Stimulated activated CD4-positive, alpha-beta T cell treated with anti-CD3 and anti-CD28 coated beads, Interleukin-15, amount 100 ng/mL, for 1 hour (primary cell): ENCODE measurements at places on chromosomes 4 and X.

- no peak for DNase-seq
These were observed 18.8 kb upstream of the CYP4V2 start for GRCh38 chr4:186172546-186172945.

DNA sequence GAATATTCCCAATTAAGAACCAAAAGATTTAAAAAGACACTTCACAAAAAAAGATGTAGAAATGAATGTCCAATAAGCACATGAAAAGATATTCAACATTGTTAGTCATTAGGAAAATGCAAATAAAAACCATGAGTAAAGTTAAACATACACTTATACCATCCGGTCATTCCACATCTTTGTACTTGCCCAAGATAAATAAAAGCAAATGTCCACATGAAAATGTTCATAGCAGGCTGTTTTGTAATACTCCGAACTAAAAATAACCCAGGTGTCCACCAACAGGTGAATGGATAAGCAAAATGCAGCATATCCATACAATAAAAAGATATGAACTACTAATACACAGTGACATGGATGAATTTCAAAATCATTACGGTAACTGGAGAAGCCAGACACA, 28.6 kb upstream of the ZCCHC4 start:
- DNase-seq: no peak

- no peak for DNase-seq
These were observed 33.4 kb downstream of the KCTD8 start for GRCh38 chr4:44415251-44415650.

DNA sequence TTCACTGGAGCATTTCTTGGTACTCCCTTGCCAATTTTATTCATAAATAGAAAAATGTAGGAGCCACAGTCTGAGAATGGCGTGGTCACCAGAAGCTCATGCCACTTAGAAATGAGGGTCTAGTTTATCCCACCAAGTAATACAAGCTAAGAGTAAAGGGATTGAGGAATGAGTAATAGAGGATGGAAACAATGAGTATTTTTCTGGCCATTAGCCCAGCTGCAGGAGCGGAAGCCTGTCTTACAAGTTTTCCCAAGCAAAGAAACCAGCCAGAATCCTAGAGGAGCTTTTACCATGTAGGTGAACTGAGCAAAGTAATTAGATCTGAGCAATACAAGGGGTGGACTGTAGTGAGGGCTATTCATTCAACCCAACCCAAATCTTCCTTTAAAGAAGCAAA, 160.7 kb upstream of the NPY2R start:
- no peak for DNase-seq

GRCh38 chr4:53620956-53621355, 29.7 kb upstream of the LNX1 start:
- no peak for DNase-seq

DNA sequence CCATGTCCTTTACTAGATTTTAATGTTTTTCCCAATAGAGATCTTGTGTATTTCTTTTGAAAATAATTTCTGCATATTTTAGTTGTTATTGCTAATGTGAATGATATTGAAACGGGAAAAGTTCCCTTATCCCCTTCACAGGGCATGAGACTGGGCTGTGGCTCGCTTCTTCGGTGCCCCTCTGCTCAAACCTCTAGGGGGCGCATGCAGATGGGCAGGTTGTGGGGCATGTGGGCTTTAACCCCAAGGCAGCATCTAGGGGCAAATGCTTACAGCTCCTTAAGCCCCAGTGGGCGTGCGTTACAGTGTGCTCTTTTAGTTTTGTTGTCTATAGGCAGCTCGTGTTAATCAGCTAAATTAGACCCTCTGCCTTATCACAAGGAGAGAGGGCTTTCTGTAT, 194.7 kb downstream of the OPHN1 start:
- no peak for DNase-seq

DNA sequence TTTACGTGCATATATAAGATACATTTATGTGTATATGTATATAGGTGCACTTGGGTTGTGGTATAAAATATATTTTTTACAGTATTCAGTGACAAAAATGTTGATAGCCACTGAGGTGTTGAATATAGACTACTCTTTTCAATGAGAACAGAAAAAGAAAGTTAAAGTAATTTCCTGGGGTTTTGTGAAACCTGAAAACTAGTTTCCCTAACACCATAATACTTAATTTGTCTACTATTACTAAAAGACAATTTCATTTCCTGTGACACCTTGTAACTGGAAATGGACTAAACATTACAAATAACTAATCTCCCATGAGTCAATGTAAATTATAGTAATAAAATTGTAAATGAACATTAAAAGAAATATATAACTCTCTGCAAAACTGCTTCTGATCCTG, 32.0 kb upstream of the MAP9 start:
- no peak for DNase-seq

DNA sequence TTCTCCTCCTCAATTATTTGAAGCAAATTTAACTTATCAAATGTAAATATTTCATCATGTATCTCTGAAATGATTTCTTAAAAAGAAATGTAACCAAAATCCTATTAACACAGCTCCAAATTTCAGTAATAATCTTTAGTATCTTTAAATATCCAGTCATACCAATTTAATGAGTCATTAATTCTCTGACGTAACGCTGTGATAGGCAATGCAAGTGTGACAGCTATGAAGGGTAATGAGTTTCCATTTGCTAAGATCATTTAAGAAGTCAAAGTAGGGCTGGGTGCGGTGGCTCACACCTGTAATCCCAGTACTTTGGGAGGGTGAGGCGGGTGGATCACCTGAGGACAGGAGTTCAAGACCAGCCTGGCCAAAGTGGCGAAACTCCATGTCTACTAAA, 15.6 kb downstream of the RPS3A start:
- no peak for DNase-seq

GRCh38 chr4:140884431-140885058, 128.4 kb upstream of the TBC1D9 start:
- DNase-seq: no peak

DNA sequence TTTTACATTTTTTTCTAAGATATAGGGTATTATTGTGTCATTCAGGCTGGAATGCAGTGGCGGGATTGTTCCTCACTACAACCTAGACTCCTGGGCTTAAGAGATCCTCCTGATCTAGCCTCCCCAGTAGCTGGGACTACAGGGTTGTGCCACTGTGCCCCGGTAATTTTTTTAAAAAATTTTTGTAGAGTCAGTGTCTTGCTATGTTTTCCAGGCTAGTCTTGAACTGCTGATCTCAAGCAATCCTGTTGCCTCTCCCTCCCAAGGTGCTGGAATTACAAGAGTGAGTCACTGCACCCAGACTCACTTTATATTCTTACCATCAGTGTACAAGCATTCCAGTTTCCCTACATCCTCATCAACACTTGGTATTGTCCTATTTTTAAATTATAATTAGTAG, 156.4 kb upstream of the GYPA start:
- DNase-seq: no peak
